ENCODE measurements at places on chromosomes 2 and 18. TPM values are rescaled to one million over a fixed set of nuclear protein-coding genes. Genes with fewer than 3 reads are reported as not detected.

The RFTN2 gene
- total RNA-seq, result 4.3 TPM

The ATP5F1A gene
- 278 TPM for total RNA-seq

The TEX51 gene
- total RNA-seq, result not detected

The SP5 gene
- not detected for total RNA-seq

The TLX2 gene
- total RNA-seq, result not detected

DNA sequence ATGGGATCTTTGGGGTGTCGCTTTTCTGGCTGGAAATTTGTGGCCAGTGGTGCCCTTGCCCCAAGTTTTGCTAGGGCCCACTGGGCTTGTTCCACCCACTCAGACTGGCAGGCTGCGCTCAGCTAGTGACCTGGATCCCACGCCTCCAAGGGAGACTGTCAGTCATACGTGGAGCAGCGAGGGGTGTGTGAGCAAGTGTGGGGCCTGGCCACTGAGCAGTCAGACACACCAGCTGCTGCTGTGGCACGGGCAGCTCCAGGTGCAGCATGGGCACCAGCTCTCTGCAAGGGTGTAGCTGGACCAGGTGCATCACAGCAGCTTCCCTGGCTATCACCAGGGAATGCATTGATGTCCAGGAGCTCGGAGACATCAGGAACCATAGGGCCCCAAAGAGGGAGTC is 327.0 kb downstream of the NR4A2 start:
- H3K4me3 ChIP-seq, result no peak overlapping the region
- no peaks in the 10 kb centered on the region for H3K36me3 ChIP-seq
- peak; percentile 63 for DNase-seq

DNA sequence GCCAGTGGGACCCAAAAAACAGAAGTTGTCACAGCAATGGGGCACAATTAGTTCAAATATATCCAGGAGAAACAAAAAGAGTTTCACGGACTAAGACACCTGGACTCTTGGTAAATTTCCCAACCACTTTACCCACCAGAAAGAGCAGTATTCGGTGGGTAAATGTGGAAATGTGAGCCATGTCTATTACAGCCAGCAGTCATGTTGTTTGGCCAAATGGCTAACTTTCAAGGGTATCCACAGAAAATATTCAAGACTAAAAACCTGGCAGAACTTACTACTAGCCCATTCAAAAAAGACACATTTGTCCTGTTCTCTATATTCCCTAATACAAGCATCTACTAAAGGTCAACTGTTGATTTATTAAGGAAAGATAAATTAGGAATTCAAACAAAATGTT is 1296.0 kb upstream of the NXPH2 start:
- DNase-seq, result no peak
- no peaks in the 10 kb centered on the region for H3K36me3 ChIP-seq
- no peaks in the 10 kb centered on the region for H3K27me3 ChIP-seq
- H3K27ac ChIP-seq, result no peak overlapping the region
- H3K4me1 ChIP-seq, result no peaks in the 10 kb centered on the region

- H3K4me1 ChIP-seq, result no peaks in the 10 kb centered on the region
- H3K4me3 ChIP-seq, result no peak overlapping the region
- no peak overlapping the region for H3K27ac ChIP-seq
- DNase-seq, result no peak
- peaks cover 3% of the 10 kb centered on the region for H3K27me3 ChIP-seq
- H3K36me3 ChIP-seq, result no peaks in the 10 kb centered on the region
These were observed 127.4 kb downstream of the NYAP2 start for GRCh38 chr2:225526760-225527390.

GRCh38 chr2:102025016-102025501 is 33.3 kb downstream of the IL1R2 start:
- H3K4me1 ChIP-seq, result peaks cover 22% of the 10 kb centered on the region
- H3K27me3 ChIP-seq, result no peaks in the 10 kb centered on the region
- no peak for DNase-seq
- H3K36me3 ChIP-seq, result no peaks in the 10 kb centered on the region
- no peak overlapping the region for H3K4me3 ChIP-seq

DNA sequence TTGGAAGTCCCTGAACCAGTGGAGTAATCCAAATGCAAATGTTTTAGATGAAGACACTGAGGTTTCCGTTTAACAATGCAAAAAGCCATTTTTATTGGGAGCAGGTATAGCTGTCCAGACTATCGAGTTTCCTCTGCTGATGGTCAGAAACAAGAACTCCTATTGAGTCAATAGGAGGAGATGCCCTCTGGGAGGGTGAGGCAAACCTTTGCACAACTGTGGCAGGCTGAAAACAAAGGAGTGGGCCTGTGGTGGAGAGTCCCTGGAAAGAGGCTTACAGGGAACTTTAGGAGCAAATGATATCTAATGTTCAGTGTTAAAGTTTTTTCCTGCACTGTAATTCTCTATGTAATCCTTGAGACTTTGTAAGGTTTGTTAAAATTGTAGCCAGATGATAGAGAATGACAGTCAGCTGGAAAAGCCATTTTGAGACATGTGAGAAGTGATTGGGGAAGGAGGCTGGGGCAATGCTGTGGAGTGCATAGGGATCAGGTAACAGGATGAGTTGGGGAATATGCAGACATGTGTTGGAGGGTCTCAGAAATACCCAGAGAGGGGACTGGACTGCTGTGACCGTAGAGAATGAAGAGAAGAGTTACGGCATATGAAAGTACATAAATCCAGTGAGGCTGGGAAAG is 15.1 kb upstream of the EML4 start:
- DNase-seq, result no peak
- no peak overlapping the region for H3K4me3 ChIP-seq
- H3K36me3 ChIP-seq, result no peaks in the 10 kb centered on the region
- no peak overlapping the region for H3K27ac ChIP-seq
- no peaks in the 10 kb centered on the region for H3K4me1 ChIP-seq

DNA sequence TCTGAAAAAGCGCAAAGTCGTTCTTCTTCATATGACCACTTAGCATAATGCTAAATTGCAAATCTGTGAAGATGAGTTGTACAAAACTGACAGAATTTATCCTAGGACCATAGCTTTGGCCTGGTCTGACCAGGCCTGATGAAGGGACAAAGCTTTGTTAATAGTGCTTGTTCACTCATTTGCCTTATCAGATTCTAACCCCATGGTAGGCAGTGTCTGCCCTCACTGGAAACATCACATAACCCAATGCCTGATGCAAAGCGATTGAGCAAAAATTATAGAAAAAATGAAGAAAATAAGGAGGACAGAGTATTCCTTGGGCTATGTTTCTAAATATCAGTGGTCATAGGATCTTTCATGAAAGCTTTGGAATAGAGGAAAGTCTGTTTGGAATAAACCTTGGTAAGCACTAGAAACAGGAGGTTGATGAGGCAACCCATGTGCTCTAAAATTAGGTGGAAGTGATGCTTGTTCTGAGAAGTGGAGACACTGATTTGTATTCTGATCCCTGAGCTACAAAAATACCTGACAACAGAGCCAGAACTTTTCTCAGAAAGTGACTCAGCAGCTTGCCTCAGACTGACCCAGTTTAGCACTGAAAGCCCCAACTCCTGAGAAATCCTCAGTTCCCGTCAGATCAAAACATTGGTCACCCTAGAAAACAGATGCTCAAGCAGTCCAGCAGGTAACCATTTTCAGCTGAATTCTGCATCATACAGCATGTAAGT is 131.4 kb upstream of the MAPRE2 start:
- H3K27me3 ChIP-seq, result no peaks in the 10 kb centered on the region
- H3K4me1 ChIP-seq, result no peaks in the 10 kb centered on the region
- DNase-seq, result no peak
- no peak overlapping the region for H3K27ac ChIP-seq
- H3K4me3 ChIP-seq, result no peak overlapping the region

DNA sequence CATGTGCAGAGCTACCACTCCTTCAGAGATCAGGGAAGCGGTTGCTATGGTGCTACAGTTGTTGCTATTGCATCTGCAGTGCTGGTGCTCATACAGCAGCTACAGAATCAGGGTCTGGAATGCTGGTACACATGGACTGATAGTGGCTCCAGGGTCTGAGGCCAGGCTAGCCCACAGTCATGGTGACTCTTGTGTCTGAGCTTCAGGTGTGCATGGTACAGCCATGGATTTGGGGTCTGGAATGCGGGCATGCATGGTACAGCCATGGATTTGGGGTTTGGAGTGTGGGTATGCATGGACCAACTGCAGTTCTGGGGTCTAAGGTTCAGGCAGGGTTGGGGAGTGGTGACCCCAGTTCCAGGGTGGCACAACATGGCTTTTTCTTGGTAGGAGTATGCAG is 185.2 kb downstream of the SLC4A3 start:
- H3K27me3 ChIP-seq, result no peaks in the 10 kb centered on the region
- H3K4me1 ChIP-seq, result no peaks in the 10 kb centered on the region
- no peak for DNase-seq
- H3K36me3 ChIP-seq, result no peaks in the 10 kb centered on the region

DNA sequence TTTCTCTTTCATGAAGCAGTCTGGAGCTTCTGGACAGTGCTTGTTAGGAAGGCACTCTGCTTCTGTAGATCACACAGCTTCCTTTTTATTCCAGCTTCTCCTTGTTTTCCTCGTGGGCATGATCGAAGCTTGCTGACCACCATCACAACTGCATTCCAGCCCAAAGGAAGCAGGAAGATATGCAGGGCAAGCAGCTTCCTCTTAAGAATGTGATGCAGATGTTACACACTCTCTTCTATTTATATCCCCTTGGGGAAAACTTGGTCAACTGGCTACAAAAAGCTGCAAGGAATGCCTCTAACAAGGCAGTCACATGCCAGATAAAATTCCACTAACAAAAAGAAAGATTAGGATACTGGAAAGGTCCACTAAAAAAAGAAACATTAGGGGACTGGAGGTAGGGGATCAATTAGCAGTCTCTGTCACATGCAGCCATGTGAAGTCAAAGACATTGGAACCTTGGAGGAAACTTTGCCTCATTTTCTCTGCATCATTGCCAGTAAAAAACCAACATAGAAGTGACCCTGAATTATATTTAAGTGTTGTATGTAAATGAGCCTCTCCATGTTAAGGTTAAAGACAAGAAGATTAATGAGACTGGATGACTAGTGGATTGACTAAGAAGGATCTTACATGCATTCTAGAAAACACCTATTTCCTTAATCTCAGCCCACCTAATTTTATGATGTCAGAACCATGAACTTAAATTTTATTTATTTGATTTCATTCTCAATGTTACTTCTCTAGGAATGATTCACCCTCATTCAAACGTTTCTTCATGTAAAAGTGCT is 98.3 kb downstream of the NAB1 start:
- DNase-seq, result no peak
- H3K27me3 ChIP-seq, result no peaks in the 10 kb centered on the region
- H3K36me3 ChIP-seq, result no peaks in the 10 kb centered on the region

- no peak overlapping the region for H3K27ac ChIP-seq
- no peak for DNase-seq
- H3K27me3 ChIP-seq, result no peaks in the 10 kb centered on the region
- H3K36me3 ChIP-seq, result no peaks in the 10 kb centered on the region
- no peak overlapping the region for H3K4me3 ChIP-seq
These were observed 100.3 kb upstream of the CAVIN2 start for GRCh38 chr2:191947235-191947634.

DNA sequence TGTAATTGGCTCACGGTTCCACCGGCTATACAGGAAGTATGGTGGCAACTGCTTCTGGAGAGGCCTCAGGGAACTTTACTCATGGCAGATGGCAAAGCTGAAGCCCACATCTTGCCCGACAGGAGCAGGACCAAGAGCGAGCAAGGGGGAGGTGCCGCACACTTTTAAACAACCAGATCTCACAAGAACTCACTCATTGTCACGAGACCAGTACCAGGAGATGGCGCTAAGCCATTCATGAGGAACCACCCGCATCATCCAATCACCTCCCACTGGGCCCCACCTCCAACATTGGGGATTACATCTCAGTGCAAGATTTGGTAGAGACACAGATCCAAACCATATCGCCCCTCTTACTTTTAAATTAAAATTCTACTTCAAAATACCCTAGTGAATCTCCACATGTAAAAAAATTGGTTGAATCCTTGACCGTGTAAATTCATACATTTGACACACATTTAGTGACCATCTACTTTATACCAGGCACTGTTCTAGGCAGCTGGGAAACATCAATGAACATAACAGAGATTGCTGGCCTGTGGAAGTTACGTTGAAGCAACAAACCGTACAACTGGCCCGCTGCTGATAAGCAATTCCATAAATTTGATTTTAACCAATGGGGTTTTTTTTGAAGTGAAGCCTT is 87.6 kb downstream of the ALPK2 start:
- H3K27me3 ChIP-seq, result no peaks in the 10 kb centered on the region
- H3K27ac ChIP-seq, result no peak overlapping the region
- H3K36me3 ChIP-seq, result no peaks in the 10 kb centered on the region
- no peak overlapping the region for H3K4me3 ChIP-seq
- no peak for DNase-seq

- no peak overlapping the region for H3K27ac ChIP-seq
- peaks cover 2% of the 10 kb centered on the region for H3K4me1 ChIP-seq
- no peaks in the 10 kb centered on the region for H3K36me3 ChIP-seq
- H3K27me3 ChIP-seq, result no peaks in the 10 kb centered on the region
- H3K4me3 ChIP-seq, result no peak overlapping the region
- no peak for DNase-seq
These were observed 28.6 kb downstream of the ITGA6 start for GRCh38 chr2:172456002-172456401.

GRCh38 chr2:157420771-157421323 is 23.0 kb downstream of the CYTIP start:
- no peaks in the 10 kb centered on the region for H3K27me3 ChIP-seq
- DNase-seq, result peak; percentile 34
- peaks cover 60% of the 10 kb centered on the region for H3K4me1 ChIP-seq
- H3K36me3 ChIP-seq, result peaks cover 10% of the 10 kb centered on the region
- H3K4me3 ChIP-seq, result no peak overlapping the region

DNA sequence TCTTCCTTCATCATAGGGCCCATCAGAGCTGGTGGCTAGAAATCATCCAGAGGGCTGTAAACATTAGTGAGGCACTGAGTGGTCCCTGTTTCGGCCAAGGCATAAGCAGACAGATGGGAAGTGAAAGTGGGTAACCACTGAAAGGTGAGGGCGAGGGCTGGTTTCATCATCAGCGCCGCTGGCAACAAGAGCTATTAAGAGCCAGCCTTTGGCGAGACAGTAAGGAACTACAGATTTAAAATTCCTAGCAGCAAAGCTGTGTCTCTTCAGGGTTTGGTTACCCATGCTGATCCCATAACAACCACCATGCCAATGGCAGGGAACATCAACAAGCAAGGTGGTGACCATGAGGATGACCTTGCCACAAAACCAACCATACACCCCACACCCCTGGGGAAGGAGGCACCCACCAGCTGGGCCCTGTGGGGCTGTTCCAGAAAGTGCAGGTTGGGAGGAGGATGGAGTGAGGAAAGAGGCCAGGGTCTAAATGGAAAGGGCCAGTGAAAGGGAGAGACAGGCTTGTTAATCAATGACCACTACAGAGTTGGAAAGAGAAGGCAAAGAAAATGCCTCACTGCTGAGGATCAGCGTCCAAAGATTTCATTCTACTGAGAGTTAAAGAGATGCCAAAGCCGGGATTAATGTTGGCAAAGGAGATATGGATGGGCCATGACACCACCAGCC is 9.0 kb upstream of the SLC20A1 start:
- no peak for DNase-seq
- H3K4me3 ChIP-seq, result no peak overlapping the region
- no peaks in the 10 kb centered on the region for H3K36me3 ChIP-seq
- H3K27ac ChIP-seq, result no peak overlapping the region
- no peaks in the 10 kb centered on the region for H3K27me3 ChIP-seq

GRCh38 chr2:196925768-196926561 is 542 bp downstream of the PGAP1 start:
- peak overlapping the region; percentile 81 for H3K27ac ChIP-seq
- peak overlapping the region; percentile 93 for H3K4me3 ChIP-seq
- DNase-seq, result peak; percentile 77
- H3K4me1 ChIP-seq, result peaks cover 28% of the 10 kb centered on the region
- H3K36me3 ChIP-seq, result no peaks in the 10 kb centered on the region
- H3K27me3 ChIP-seq, result no peaks in the 10 kb centered on the region
